ENCODE measurements at places on chromosomes 5 and 9.

DNA sequence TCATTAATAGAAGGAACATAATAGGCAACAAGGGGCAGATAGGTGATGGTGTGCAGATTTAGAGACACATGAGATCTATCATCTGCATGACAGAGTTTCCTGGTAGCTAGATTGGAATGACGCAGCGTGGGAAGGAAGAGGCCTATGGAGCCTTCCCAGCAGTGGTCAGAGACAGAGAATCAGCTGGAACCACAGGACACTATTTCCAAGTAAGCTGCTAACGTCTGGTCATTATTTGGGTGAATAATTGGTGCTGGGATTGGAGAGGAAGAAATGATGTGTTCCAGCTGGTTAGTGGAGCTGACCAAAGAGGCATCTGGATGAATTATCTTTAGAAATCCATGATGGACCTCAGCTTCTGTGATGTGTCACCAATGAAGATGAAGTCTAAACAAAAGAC lies 91.2 kb upstream of the PRR16 start:
- no peak for DNase-seq

DNA sequence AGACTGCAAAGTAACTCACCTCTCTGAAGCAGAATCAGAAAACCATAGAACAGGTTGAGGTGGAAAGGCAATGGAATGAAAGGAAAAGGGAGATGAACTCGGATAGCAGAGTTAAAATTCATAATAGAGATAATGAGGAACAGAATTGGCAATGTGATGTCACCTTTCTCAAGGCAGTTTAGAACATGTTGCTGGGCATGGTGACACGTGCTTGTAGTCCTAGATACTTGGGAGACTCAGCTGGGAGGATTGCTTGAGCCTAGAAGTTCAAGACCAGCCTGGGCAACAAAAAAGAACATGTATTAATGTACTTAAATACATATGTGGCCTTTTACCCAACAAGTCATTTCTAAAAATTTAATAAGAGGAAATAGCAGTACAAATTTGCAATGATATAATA lies 81.6 kb upstream of the MIER3 start:
- no peak for DNase-seq

DNA sequence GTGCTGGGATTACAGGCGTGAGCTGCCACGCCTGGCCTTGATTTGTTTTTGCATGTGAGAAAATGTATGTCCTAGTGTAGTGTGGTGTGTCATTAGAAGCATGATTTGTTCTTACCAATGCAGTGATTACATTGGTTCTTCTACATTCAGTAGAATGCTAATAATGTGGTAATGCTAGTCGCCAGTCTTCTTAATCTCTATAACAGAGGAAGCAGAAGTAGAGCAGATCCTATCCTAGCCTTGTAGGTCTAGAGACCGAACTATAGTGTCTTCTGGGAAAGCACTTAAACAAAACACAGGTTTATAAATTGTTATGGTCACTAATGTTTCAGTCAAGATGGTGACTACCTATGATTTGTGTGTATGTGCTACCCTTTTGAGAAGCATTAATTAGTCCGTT lies 197.5 kb upstream of the DMRT1 start:
- no peak for DNase-seq

- no peak for DNase-seq
Measured at GRCh38 chr5:56335212-56335611, 102.1 kb upstream of the ANKRD55 start.

- DNase-seq = no peak
Measured at GRCh38 chr9:125446561-125447094, 185.0 kb downstream of the GAPVD1 start.

DNA sequence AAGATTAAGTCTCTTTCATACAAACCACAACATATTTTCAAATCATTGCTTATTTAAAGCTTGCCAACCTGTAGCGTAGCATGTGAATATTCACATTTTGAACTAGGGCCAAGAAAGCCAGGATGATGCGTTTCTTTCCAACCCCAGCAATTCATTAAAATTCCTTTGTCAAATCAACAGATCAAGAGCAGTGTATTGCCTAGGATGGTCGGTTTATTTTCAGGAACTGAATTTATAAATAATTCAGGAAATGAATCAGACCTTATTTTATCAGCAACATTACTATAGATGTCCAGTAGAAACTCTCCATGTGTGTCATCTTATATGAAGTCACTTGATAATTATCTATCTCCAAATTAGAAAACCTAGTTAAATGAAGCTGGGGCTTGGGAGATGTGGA lies 13.2 kb upstream of the AUH start:
- DNase-seq = no peak

DNA sequence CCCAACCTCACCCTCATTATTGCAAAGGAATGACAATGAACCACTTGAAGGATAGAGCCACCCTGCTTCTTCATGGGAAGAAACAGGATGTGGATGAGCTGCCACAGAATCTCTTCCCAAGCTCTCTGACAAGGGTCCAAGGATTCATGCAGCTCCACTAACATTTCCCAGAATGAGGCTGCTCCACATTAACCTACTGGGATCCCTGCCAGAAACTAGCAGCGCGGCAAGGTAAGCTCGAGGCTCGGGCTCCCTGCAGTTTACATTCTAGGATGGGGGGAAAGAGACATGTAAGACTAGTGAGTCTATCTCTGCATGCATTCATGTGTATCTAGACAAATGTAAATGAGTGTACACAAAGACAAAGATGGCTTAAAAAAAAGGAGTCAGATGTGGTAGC lies 12.1 kb downstream of the DCAF12 start:
- no peak for DNase-seq

DNA sequence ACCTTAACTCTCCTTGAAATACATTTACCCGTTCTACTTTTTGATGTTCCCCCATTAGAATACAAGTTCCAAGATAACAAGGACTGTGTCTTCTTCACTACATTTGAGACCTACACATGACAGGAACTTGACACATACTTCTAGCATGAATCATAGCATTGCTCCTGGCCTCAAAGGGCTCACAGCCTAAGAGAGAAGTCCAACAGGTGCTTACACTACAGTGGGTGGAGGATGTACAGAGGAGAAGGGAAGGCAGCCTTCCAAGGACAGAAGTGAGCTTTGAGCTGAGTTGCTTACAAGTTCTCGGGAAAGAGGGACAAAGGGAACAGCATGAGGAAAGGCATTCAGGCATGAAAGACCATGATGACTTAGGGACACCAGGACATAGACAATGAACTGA lies 56.9 kb upstream of the MSX2 start:
- no peak for DNase-seq

DNA sequence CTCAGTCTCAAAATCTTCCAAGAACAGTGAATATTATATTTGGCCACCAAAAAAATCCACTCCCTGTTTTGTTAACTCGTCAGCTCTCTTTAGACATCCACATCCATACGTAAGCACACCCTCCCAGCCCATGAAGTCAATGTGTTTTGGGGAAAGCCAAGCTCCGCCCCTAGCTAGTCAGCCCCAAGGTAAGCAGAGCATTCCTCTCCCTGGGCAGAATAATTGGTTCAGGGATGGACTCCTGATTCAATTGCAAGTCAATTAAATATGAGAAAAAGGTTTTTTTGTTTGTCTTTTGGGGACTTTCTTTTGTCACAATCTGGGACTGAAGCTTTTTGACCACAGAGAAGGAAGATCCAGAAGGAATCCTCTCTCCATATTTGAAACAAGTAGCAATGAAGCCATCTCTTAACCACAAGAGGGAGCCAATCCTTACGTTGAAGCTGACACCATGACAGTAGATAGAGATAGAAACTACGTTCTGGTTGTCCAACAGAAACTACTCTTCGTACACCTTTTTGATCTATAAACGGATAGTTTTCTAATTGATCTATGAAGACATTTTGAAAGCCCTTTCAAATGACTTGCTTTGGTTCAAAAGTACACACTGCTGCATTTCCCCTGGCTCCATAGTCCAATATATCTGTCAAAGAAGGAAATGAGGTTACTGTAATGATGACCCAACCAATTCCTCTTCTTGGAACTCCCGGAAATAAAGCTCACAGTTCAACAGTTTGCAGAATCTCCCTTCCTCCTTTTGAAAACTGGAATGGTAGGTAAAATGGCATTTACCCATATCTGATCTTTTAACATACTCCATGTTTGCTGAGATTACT lies 166.4 kb downstream of the TLE1 start:
- DNase-seq = peak; percentile 60

DNA sequence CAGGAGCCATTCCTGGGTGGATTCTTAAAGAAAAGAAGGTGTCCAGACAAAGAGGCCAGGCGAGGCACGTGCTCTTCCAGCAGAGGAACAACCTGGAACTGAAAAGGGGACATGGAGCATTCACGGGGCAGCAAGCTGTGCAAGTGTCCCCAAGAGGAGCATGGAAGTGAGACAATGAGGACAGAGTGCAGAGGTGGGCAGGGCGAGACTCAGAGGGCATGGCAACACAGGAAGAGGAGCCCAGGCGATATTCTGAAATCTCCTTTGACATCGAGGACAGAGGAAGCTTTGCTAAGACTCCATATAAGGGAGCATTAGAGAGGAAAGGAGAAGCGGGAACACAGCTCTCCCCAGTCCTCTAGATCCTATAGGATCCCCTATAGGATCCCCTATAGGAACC lies 29.4 kb upstream of the SPATA31E1 start:
- no peak for DNase-seq

DNA sequence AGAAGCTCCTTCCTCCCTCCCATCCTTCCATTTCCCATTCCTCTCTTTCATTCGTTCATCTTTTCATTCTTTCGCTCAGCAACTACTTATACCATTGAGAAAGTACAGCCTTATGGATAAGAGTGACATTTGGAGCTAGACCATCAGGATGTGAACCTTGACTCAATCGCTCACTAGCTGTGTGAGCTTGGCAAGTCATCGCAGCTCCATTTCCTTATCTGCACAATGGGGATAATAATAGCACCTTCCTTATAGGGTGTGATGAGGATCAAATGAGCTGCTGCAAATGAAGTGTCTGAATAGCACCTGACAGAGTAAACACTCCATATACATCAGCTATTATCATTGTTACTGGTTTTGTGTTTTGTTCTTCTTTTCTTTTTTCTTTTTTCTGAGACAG lies 28.1 kb upstream of the SYNPO start:
- no peak for DNase-seq

DNA sequence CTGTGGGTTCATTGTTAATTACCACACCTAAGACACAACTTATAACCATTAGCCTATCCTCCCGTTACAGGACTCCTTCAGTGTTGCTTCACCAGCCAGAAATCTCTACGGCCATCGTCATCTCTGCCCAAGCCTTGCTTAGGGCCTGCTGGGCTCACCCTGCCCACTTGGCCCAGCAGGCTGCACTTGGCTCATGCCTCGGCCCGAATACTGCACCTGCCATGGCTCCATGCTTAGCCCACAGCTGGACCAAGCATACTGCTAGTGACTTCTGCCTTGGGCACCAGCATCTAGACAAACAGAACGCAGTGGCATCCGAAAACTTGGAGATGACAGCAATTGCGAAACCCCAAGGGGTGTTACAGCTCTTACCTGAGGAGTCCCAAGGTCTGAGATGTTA lies 2336.0 kb upstream of the ACO1 start:
- no peak for DNase-seq

GRCh38 chr5:623531-623930 lies 11.4 kb downstream of the CEP72 start:
- no peak for DNase-seq

- no peak for DNase-seq
Measured at GRCh38 chr9:7910426-7911020, 110.9 kb upstream of the DMAC1 start.

DNA sequence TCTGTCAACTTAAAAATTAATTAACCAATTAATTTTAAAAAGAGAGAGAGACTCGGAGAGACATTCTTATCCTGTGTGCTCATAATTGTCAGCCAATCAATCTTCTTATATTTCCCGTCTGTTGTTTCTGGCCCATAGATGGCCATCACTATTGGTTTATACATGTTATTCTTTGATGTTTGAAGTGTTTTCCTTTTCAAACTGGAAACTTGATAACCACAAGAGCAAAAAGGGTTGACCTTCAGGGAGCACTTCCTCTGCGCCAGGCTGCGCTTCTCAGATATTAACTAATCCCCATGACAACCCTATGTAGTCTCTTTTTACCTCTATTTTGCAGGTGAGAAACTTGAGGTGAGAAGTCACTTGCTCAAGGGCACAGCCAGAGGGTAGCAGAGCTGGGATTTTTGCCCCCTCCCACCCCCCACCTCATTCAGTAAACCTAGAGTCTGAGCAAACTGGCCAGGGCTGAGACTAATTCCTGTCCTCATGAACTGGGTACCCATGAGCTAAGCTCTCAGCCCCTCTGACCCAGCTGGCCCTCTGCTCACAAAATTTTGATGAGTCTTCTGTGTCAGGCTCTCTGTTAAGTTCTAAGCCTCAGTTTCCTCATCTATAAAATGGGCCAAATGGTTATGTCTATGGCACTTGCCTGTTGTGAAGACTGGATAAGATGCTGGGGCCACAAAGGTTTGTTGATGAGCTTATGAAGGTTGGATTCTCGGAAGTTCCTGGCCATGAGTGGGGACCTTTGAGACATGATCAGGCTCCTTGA lies 86.0 kb upstream of the SH3PXD2B start:
- DNase-seq = no peak

Measured in hepatocyte (in vitro differentiated cells).